Right renal cortex interstitium (tissue), 3 donors: ENCODE measurements at places on chromosomes 6 and 20. TPM values are rescaled to one million over a fixed set of nuclear protein-coding genes. Genes with fewer than 3 reads are reported as not detected.

DNA sequence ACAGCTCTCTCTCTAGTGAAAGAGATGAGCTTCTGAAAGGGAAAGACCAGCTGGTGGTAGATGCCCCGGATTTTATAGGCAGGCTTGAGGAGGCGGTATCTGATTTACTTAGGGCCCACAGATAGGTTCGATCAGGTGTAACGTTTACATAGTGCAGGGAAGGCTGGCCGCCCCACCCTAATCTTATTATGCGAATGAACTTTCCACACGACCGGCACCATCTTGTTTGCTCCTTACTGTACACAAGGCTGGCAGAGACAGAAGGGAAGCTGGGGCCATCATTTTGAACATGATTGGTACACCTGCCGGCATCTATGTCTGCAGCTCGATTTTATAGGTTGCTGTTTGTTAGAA lies 212.0 kb upstream of the JARID2 start:
- no peak for DNase-seq

GRCh38 chr6:114195027-114195365 lies 147.8 kb downstream of the HS3ST5 start:
- DNase-seq: no peak

DNA sequence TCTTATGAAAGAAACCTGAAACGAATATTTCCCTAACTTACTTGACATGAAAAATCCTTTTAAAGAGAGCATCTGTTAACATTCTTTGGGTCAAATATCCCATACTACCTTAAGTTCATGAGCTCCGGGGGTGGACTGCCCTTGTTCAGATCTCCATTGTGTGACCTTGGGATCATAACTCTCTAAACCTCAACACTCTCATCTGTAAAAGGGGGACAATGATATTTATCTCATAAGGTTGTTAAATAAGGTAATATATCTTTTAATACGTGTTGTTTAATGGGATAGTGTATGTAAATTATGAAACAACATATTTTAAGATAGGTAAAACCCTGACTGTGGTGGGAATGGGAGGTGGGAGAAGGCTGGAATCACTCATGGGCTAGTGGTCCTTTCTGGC lies 326.3 kb downstream of the FARS2 start:
- no peak for DNase-seq

DNA sequence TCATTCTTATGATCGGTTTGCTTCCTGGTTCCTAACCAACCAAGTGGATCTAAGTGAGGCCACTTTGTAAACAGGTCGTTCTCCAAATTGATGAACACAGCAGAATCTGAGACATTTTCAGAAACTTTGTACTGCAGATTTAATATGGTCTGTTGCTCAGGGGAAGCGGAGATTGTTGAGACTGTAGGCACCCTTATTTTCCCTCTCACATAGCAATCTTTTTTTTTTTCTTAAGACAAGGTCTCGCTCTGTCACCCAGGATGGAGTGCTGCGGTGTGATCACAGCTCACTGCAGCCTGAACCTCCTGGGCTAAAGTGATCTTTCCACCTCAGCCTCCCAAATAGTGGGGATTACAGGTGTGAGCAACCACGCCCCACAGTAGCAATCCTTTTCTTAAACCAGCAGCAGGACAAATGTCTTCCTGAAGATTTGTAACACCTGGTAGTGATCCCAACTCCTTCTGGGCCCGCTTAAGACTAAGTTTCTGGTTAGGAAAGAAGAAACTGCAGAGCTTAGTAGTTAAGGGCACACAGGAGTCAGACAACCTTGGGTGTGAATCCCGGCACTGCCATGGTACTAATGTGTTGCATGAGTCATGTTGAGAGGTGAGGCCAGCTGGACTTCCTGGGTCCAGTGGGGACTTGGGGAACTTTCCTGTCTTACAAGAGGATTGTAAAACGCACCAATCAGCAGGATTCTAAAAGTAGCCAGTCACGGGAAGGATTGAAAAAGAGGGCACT lies 48.4 kb upstream of the EZR start:
- no peak for DNase-seq

Gene RSPH9
- polyA plus RNA-seq: 1.5 TPM
